HCT116 (cell line): ENCODE measurements at places on chromosomes 5 and 9.

DNA sequence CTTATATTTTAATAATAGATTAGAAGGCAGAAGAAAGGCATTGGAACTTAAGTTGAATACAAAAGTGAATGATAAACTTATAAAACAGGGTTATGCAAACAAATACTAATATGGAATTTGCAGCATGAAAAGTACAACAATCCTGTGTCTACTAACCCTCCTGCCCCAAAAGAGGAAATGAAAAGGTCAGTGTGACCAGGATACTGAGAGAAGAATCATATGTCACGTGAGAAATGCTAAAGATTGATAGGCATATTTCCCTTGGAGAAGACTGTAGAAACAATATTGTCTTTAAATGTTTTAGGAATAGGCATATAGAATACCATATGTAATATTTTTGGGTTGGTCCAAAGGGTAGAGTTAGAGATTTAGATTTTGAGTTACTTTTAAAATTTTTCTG is 3.8 kb downstream of the WDR36 start:
- DNase-seq, result no peak

GRCh38 chr5:149664083-149664482 is 66.0 kb upstream of the PPARGC1B start:
- DNase-seq, result no peak

DNA sequence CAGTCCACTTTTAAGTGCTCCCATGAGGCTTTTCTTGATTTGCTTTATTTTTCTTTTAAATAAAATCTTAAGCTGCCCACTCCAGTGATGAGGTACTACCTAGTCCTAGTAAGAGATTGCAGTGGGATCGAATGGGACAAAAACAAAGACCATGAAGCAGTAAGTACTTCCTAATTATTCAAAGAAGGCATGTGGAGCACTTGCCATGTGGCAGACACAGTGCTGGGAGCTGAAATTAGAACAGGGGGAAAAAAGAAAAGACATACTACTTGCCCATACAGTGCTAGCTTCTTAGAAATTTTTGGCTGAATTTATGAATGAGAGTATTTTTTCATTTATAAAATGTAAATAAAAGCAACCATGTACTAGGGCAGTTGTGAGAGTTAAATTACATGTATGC is 239.9 kb upstream of the TNC start:
- DNase-seq, result no peak

DNA sequence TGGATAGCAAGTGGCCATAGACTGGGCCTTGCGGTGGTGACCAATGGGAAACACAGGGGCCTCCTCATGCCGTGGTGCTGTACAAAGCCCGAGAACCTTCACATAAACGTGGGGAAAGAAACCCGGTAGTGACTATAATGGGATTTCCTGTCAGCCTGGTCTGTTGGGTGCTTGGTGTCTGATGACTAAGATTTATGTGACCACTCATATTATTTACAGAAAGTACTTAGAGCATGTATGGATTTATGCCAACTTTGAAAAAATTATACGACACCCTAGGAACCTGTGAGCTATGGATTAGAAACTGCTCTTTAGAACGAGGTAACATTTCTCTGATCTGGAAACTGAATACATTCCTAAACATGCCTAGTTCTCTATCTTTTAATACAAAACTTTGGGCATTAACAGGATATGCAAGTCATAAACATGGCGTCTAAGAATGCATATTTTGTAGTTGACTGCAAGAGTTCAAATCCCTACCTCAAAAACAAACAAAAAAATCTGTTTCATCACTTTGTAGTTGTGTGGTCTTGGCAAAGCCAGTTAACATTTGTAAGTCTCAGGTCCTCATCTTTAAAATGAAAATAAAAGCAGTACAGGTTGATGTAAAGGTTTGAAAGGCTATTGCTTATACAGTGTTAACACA is 85.4 kb downstream of the TMEM167A start:
- DNase-seq, result no peak

DNA sequence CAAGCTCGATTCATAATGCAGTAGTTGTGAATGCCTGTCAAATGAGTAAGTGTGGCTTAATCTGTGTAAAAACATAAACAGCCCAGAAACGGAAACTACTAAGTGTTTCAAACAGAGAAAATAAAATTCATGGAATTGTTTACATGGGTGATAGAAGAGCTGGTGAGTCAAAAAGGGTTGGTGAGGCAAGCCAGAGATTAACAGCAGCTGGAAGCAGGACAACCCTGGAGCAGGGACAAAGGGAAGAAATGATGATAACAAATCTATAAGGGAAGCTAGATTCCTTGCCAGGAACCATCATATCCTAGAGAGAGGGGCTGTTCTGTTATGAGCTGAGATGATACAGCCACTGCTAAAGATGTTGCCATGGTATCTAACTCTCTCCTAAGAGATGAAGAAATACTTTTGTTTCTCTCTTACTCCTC is 18.0 kb upstream of the PRR16 start:
- no peak for DNase-seq

DNA sequence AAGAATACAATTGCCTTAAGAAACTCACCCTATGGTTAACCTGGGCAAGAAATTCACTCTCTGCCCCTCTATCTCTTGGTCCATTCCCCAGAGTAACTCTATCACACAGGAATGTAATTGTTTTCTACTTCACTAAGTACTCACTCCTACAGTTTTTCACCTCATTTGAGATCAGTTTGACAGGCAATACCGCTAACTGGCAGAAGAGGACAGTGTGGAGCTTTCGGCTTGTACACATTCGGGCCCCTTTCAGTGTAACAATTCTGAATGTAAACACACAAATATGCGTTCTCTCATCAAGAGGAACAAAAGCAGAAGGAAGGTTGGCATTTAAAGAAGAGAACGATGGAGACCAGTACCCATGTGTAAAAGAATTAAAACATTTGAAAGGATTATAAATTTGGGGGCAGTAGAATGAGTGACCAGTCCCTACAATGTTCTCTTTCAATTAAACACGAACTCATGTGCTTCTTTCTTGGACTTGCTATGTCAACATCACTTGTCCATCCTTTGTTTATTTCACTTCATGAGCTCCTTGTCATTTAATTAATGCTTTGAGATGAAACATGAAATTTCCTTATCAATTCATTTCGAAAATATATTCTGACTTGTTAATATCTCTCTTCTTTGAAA is 188.5 kb upstream of the GRAMD2B start:
- peak; percentile 37 for DNase-seq

DNA sequence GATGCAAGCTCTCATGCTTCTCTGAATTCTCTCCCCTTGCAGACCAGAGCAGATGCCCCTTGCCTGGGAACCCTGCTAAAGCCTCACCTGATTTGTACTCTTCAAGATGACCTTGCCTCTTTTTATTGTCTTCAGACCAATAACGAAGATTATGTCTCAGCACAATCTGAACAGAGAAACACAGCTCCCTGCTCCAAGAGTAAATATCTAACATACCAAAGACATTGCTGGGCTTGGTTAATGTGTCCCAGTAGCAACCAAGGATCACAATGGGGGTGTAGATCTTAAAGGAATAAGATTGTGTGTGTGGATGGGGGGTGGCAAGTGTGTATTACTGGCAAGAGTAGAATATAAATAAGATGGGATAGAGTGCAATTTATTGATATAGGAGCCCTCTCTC is 67.6 kb upstream of the LHFPL2 start:
- no peak for DNase-seq

DNA sequence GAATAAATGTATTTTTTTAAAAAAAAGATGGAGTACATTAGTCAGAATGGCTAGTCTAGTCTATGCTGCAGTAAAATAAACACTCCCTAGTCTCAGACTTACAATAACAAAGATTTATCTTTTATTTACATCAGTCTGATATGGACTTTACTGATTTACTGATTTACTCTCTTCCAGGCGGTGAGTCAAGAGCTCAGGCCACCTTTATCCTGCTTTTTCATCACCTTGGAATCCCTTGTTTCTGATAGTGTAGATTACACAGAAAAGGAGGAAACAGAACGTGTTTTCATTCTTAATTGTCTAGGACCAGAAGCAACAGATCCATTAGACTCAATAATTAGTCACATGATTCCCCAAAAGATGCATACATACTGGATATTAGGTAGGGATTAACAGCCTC is 290.1 kb upstream of the TRPC7 start:
- DNase-seq, result no peak

GRCh38 chr9:92590377-92590776 is 54.6 kb upstream of the ECM2 start:
- no peak for DNase-seq

- no peak for DNase-seq
These were observed 87.6 kb downstream of the PIK3R1 start for GRCh38 chr5:68303038-68303738.

DNA sequence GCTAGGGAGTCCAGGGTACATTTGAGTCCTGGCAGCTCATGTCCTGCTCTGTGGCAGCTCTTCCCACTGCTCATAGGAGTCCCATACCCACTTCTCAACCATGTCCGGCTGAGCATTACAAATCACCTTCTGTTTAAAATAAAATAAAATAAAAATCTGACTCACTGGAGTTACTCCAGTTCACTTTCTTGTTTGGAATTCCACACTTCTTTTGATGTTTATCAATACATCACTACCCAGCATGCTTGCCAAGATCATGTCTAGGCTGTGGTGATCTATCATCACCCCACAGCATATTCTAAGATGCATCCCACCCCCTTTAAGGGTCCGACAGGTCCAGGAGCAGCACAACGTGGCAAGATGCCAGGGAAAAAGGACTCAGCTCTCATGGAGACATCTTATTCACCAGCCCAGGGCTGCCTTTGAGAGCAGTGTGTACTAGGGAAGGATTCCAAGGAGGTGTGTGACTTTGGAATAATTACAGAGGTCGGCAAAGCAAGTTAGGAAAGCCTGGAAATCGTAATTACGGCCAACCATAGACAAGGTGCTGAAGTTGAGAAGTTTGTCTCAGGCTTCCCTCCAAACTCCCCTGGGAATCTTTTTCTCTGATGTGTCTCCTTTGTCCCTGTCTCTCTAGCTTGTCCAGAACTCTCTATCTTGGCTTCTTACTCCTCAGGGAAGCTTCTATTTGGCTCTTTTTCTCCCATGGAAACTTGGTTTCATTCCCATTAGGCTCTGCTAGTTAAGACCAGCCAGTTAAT is 111.4 kb upstream of the SLC1A3 start:
- no peak for DNase-seq

GRCh38 chr5:68528821-68529273 is 313.3 kb downstream of the PIK3R1 start:
- no peak for DNase-seq
